8988T (cell line): ENCODE measurements at places on chromosomes 3 and 15.

GRCh38 chr15:55513152-55513551, 5.1 kb upstream of the DNAAF4 start:
- DNase-seq, result no peak

DNA sequence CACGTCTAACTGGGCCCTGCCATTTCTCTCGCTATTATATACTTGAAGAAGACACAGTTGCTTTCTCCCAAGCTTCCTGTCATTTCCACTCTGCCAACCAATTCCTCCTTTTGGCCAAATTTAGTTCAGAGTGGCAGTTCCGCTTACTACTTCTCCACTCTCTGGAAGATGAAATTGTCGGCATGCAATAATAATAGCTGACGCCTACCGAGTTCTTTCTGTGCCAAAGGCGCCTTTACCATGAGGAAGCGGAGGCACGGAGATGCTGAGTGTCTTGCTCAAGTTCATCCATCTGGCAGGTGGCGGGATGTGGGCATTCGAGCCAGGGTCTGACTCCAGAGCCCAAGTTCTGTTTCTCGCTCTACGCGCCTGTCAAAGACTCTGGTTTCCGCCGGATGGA, 14.6 kb upstream of the NRROS start:
- DNase-seq, result no peak

- no peak for DNase-seq
Measured at GRCh38 chr3:119560160-119560559, 746 bp upstream of the CD80 start.

- no peak for DNase-seq
Measured at GRCh38 chr3:64276131-64276530, 50.9 kb upstream of the PRICKLE2 start.

DNA sequence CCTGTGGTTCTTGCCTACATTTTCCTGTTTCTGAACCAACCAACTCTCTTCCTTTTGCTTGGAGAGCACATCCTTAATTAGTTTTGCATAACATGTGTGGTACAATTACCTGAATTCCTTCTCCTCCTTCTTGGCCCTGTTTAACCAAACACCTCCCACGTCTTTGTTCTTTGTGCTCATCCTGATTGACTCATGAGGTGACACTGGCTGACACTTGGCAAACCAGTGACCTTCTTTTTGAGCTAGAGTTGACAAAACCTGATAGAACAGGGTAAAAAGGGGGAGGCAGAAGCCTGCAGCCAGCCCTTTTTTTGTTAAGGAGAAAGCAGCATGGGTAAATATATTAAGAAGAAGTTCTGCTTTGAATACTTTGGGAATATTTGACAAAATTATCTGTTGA, 99.2 kb upstream of the SAMMSON start:
- no peak for DNase-seq

DNA sequence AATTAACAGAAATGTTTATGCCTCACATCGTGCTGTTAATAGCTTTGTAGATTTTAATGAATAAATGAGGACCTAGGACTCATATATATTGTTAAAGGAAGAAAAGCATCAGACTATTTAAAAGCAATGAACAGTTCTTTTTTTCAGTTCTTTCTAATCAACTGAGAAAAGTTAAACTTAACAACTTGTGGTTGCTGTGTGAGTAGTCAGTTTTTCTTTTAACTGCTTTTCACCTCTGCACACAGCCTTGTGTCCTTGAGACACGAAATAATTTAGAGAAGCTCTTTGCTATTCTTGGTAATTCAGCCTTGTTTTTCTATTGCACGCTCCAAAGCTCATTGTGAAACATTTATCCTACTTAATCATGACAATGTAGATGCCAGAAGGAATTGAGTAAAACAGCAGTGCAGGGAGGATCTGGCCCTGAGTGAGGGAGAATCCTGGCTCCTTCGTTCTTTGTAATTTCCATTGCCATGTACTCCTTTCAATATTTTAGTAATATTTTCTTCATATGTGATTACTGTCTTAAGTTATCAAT, 499.0 kb downstream of the PYDC2 start:
- DNase-seq, result no peak

DNA sequence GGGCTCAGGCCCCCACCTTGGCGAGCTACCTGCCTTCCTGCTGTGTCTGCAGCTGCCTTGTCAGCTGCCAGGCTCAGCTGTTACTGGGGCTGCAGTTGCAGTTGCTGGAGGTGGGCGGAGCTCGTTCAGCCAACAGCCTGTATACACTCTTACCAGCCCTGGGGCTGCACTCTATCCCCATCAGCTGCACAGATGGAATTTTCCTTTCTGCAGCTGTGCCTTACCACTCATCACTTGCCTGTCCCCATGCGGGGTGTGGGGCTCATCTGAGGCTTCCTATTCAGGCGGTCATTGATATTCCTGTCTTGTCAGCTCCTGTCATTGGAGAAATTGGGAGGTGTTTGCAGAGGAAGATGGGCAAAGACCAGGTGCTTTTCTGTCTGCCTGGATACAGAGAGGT, 9.1 kb upstream of the SYN2 start:
- DNase-seq, result no peak

- no peak for DNase-seq
Measured at GRCh38 chr3:48716508-48716981, 476 bp downstream of the IP6K2 start.

- no peak for DNase-seq
Measured at GRCh38 chr15:100167884-100168375, 173.8 kb downstream of the ADAMTS17 start.

- DNase-seq, result no peak
Measured at GRCh38 chr15:69172847-69173246, 12.4 kb downstream of the GLCE start.

GRCh38 chr3:120029749-120030148, 64.5 kb downstream of the GSK3B start:
- no peak for DNase-seq

DNA sequence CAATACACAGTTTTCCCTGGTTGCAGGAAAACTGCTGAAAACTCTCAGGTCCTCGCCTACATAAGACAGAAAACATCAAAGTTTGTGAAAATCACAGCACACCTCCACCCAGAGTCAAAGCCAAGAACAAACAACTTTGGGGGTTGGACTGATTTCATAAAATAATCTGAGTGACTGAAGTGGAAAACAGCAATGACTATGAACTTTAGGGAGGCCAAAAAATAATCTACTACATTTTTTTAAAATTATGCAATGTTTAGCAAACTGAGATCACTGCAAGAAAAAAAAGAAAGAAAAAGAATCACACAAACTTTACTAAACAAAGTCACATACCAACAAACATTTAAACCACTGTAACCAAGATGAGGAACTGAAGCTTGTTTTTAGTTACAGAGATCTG, 15.9 kb upstream of the FOXP1 start:
- DNase-seq, result no peak

DNA sequence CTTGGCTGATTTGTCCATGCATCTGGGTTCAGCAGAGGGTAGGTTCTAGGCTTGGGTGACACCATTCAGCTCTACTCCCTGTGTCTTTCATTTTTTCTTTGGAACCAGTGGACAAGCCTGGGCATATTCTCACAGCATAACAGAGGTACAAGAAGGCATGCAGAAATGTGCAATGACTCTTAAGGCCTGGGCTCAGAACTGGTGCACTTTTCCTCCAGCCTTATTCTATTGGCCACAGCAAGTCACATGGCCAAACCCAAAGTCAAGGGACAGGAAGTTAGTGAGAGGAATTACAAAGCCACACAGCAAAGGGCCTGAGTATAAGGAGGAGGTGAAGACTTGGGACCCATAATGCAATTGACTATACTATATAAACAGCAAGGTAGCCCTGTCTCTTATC, 200.9 kb upstream of the CTDSPL start:
- no peak for DNase-seq

GRCh38 chr3:47482366-47482765, 6.6 kb upstream of the SCAP start:
- no peak for DNase-seq

- no peak for DNase-seq
Measured at GRCh38 chr3:43215663-43216275, 70.6 kb upstream of the SNRK start.

DNA sequence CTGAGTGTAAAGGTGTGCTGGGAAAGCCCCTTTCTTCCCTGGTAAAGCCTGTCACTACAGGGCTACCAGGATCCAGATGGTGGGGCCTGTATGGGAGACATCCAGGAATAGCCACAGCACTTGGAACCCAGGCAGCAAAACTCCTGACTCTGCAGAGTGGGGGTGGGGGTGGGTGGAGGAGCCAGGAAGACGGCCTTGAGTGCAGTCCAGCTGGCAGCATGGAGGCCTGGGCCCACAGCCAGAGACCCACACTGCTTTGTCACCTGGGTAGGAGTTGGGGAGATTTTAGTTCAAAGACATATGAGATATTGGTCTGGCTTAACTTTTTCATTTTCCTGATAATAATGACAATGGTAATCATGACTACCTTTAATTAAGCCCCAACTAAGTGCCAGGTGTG, 116.7 kb upstream of the MRPS22 start:
- DNase-seq, result no peak

DNA sequence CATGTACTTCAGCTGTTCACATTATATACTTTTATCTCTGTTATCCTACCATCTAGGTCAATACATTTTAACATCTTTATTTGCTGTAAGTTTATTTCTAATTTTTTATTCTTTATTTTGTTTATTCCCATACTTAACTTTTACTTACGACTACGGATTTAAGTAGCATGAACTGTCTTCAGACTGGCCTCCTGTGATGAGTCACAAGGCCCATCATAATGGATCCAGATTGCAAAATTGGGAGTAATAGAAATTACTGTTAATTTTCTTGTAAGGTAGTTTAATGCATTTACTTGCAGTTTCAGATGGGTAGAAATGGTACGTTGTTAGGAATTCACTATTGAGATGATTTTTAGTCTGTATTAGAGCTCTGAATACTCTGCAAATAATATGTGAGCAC, 45.9 kb downstream of the PPARG start:
- no peak for DNase-seq

- DNase-seq, result no peak
Measured at GRCh38 chr3:69761896-69762767, 22.9 kb downstream of the MITF start.

DNA sequence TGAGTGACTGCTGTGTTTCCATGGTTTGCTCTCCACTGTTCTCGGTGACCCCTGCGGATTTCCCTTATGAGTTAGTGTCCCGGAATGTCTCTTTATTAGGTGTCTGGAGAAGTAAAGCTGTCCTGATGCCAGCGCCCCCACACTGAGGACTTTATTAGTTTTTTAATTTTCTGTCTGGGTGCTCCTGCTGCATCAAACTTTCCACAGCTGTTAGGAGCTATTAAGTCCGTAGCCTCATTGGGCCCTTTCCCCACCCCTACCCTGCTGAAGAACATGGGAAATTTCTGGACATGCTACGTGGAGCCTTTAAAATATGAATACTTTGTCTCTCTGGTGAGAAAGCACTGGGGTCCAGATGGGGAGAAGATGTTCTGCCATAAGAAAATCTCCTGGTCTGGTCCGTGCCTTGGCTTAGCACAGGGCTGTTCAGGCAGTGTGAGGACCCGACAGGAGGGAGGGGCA, 161.7 kb upstream of the HES1 start:
- no peak for DNase-seq

DNA sequence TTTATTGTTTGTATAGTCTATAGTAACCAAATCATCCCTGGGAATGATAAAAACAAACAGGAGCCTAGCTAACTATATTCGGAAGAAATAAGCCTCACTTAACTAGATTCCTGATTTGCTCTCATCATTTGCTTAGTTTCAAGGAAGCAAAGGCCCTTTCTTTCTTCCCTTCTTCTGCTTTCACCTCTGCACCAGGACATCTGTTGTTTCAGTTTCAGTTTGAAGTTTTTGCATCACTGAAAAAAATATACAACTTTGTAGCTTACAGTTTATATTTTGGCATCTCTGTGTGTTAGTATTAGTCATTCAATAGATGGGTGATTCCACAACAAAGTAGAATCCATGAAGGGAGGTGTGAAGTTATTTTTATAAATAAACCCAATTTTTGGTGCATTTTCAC, 113.6 kb upstream of the SNTN start:
- DNase-seq, result no peak

DNA sequence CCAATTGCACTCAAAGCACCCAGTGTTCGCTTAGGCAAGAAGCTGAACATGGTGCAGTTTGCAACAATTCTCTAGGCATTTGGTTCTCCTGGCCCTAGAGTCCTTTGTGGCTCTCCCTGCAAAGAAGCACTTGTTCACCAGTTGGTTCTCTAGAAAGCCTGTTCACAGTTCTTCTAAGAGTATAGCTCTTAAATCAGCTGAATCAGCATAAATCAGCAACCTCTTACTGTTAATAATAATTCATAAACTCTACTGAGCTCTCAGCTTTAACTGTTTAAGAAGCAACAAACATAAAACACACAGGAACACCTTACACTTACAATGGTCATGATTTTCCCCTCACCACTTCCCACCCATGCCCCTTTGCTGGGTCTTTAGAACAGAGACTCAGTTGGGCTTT, 56.8 kb upstream of the PPP2R3A start:
- no peak for DNase-seq

DNA sequence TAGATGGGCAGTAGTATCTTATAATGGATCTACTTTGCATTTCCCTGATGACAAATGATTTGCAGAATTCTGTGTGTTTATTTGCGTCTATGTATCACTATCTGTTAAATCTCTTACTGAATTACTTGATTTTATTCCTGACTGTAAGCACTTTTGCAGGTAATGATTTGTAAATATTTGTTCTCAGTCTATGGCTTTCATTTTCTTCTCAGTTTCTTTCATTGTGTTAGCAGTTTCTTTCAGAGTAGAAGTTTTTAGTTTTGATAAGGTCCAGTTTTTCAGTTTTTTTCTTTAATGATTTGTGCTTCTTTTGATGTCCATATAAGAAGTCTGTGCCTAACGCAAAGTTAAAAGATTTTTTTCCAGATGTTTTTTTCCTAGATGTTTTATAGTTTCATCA, 12.9 kb downstream of the SLC25A36 start:
- no peak for DNase-seq

- DNase-seq, result peak; percentile 47
Measured at GRCh38 chr3:9600597-9600996, 47.0 kb upstream of the LHFPL4 start.

DNA sequence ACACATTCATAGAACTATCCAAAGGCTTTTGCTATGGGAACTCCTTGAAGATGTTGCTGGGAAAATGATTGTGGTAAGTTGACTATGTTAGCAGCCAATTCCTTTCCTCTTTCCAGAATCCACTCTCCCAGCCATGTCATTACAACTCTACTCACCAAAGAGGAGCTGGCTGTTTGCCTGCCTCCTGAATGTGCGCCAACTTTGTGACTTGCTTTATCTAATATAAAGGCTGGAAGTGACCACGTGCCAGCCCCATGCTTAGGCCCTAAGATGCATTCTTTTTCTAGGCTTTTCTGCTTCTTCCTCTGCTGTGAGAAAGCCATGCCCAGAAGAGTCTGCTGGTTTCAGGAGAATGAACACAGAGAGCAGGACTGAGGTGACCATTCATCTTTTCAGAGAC, 182.2 kb downstream of the GABRB3 start:
- DNase-seq, result no peak

GRCh38 chr15:92899601-92899947, 550 bp upstream of the CHD2 start:
- no peak for DNase-seq

GRCh38 chr15:25930931-25931330, 67.8 kb upstream of the ATP10A start:
- DNase-seq, result no peak
